ENCODE measurements at places on chromosomes 6 and 20.

DNA sequence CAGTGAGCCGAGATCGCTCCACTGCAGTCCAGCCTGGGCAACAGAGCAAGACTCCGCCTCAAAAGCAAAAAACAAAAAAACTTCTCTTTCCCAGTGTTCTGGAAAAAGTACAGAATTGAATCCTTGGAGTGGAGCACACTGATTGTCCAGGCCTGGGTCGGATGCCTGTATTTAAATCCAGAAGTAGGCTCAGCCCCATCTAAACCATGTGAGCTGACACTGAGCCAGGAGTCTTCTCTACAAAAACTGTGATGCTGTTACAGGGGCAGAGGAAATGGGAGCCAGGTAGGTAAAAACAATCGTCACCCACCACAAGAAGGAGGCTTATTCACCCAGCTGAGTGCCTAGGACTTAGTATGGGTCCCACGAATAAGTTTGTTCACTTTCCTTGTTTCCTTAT is 43.0 kb upstream of the PTPN1 start:
- DNase-seq: no peak

GRCh38 chr6:106253731-106254130 is 71.8 kb downstream of the ATG5 start:
- DNase-seq: no peak

GRCh38 chr6:12001706-12002435 is 10.2 kb upstream of the HIVEP1 start:
- DNase-seq: no peak

DNA sequence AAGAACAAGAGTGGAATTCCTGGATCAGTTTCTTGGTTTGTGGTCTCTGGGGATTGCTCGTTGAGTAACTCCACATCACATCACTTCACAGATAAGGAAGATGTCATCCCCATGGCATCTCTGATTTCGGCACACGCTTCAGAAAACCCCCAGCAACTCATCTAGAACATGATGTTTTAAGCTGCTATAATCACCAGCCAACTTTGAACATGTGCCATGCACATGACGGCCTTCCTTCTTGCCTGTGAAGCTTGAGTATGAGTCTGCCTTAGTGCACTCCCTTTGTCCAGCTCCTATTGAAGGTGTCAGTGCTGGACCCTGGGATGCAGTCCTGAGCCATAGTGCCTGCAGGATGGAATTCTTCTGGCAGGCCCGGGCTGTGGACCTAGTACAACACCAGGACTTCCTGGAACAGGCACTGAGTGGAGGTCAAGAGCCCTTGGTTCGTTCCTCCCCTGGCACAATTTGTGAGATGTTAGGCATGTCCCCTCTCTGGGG is 231.5 kb upstream of the SUPT3H start:
- DNase-seq: no peak

GRCh38 chr6:13848522-13849150 is 34.3 kb upstream of the MCUR1 start:
- DNase-seq: no peak

DNA sequence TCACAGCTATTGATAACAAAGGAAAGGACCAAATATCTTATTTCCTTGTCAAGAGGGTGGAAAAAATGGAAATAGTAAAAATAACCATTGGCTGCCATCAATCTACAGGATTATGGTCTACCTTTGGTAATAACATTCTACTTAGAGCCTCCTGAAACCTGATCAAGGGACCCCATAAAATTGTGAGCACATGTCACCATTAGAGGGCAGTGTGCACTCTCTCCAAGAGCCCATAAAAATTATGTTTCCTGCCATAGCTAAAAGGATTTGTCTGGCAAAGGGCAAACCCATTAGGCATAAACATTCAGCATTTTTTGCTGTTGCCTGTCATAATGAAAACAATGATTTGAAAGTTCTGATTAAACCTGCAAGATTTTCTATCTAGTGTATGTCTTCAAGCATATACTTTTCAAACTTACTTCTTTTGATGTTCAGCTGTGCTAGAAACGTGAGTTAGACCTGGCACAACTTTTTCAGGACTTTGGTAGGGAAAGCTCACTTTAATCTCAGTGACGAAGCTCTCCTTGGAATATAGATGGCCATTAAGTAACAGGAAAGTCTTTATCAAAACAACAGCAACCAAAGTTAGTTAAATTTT is 120.7 kb upstream of the ZFP64 start:
- peak; percentile 42 for DNase-seq

- DNase-seq: no peak
These were observed 92.5 kb downstream of the SESN1 start for GRCh38 chr6:109002051-109002697.

DNA sequence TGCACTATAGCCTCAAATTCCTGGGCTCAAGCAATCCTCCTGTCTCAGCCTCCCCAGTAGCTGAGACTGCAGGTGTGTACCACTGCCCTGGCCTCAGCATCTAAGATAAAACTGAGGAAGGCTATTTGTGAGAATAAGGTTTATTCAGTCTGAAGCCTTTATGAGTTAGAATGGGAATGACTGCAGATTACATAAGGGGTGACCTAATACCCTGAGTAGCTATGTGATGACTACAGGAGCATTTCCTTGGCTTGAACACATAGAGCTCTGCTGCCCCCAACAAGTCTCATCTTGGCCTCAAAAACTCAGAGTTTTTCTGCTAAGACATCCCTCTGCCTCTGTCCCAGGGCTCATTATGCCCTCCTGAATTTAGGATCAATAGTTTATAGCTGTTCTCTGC is 7.6 kb downstream of the GSS start:
- DNase-seq: no peak

- DNase-seq: peak; percentile 52
These were observed 74.1 kb downstream of the LAMA4 start for GRCh38 chr6:112180095-112180820.

DNA sequence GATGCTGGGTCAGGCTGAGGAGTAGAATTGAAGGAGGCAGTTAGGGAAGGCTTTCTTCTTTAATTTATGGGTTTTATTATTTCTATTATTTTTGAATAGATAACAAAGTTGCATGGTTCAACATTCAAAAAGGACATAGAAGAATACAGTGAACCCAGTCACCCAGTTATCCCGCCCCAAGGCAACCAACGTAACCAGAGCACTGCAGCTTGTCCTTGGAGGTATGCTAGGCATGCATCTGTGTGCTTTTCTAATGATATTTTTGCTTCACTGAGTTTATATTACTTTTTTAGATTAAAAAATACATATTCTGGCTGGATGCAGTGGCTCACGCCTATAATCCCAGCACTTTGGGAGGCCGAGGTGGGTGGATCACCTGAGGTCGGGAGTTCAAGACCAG is 47.4 kb upstream of the DSN1 start:
- DNase-seq: no peak

GRCh38 chr20:36102809-36103596 is 51.5 kb upstream of the EPB41L1 start:
- DNase-seq: no peak

DNA sequence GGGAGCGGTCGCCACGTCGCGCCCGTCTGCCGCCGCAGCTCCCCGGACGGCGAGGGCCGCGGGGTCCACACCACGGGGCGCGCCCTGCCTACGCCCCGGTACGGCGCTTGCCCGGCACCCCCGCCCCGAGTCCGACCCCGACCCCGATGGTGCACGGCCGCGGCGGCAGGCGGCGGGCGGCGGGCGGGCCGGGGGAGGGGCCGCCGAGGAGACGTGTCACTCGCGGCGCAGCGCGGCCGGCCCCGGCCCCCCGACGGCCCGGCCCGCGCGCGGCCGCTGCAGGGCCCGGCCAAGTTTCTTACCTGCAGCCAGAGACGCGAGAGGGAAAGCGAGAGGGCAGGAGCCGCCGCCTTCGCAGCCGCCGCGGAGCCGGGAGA is 328 bp downstream of the RRBP1 start:
- no peak for DNase-seq

- DNase-seq: no peak
These were observed 87.5 kb downstream of the PREX1 start for GRCh38 chr20:48740292-48740649.

DNA sequence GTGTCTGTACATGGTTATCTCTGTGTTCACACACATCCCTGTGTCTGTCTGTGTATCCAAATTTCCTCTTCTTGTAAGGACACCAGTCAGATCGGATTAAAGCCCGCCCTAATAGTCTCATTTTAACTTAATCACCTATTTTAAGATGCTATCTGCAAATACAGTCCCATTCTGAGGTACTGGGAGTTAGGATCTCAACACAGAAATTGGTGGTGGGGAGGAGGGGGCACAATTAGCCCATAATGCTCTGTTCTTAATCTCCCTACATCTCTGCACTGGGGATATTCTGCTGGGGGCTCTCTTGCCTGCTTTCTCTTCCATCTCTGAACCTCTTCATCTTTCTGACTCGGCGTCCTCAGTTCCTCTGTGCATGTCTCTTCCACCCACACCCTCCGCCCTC is 320.7 kb downstream of the CDC5L start:
- no peak for DNase-seq

- no peak for DNase-seq
These were observed 40.5 kb downstream of the SNAI1 start for GRCh38 chr20:50023116-50023805.

- DNase-seq: no peak
These were observed 79.8 kb downstream of the KIF13A start for GRCh38 chr6:17907406-17908229.

DNA sequence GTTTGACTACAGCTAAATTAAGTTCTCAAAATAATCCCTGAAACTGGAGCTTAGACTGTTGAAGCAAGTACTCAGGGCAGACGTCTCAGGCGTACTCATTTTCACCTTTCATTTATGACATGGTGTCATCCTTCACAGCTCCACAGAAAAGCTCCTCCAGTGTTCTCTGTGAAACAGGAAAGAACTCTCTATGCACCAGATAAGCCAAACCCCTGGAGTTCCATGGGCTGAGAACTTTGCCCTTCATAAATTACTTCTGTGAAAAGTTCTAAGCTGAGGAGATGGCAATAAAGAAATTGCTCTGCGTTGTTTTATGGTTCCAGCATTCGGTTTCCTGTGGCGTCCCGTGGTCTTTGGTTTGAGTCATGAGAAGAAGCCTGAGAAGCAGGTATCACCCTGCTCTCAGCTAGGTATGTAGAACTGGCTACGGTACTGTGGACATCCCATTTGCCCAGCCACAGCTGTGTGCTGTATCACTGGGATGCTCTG is 20.2 kb upstream of the RREB1 start:
- DNase-seq: no peak

DNA sequence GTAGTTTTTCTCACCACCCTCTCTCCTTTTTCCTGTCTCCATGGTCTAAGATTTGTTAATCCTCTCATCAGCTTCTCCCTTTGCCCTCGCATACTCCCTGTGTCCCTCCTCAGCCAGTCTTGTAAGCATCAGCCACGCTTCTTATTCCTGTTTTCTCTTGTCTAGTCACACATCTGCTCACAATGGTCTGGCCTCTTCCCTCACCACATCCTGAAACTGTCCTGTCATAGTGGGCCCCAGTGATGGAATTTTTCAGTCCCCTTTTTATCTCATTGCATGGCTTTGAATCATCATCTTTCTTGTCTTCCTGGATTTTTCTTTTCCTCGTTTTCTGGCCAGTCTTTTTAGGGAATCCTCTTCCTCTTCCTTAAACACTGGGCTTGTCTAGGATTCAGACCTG is 57.2 kb downstream of the GFRA4 start:
- DNase-seq: no peak

GRCh38 chr6:142235272-142235671 is 66.5 kb upstream of the ADGRG6 start:
- DNase-seq: no peak

DNA sequence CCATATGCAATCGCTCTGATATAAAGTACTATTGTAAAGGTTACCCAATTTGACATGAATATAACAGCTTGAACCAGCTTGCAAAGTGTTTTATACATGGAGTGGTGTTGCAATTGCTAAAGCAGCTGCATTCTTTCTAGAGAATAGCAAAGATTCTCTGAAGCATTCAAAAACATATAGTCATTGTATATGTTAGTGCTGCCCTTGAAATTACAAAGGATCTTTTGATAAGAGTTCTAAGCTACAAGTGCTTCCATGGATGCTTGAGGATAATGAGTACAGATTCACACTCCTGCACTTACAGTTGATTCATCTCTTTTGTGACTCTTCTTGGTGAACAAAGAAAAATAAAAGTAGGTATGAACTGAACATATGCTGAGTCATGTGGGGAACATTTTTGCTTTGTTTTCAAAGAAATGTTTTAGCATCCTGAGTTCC is 175.7 kb downstream of the ALDH8A1 start:
- DNase-seq: no peak

DNA sequence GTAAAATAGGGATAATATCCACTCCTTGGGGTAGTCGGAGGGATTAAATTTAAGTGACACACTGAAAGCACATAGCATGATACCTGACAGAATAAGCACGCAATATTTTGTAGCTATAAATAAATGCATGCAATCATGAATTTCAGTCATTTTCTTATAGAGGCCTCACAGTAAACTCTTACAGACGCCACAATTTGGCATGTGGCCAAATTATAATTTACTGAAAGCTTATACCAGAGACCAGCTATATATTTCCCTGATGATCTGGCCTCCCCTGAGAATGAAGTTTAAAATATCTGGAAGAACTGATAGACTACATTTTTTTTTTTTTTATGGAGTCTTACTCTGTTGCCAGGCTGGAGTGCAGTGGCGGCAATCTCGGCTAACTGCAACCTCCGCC is 40.9 kb downstream of the QRSL1 start:
- DNase-seq: no peak

DNA sequence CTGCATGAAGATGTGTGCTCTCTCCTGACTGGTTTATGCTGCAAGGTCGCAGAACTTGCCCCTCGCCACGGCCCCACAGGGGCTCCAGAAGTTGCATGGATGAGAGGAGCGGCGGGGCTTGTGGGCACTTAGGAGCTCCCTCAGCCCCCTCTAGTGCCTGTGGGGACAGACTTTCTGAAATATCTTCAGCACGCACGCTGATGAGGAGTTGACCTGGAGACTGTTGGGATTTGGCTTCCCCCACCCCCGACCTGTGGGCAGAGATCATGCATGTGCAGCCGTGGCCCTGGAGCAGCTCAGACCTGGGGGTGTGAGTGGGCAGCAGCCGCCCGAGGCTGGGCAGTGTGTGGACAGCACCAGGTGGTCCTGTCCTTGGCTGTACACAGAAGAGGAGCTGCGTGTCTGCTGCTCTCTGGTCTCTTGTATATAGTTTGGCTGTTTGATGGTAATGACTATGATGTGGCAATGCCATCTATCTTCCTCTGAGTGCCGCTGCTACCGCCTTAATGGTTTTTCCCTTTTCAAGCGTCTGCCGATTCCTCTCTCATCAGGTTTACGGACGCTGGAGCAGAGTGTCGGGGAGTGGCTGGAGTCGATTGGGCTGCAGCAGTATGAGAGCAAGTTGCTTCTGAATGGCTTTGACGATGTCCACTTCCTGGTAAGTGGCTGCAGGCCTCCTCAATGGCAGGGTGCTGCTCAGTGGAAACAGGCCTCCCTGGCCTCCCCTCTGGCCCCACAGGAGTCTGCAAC is 81.4 kb downstream of the TCP11 start:
- DNase-seq: no peak

DNA sequence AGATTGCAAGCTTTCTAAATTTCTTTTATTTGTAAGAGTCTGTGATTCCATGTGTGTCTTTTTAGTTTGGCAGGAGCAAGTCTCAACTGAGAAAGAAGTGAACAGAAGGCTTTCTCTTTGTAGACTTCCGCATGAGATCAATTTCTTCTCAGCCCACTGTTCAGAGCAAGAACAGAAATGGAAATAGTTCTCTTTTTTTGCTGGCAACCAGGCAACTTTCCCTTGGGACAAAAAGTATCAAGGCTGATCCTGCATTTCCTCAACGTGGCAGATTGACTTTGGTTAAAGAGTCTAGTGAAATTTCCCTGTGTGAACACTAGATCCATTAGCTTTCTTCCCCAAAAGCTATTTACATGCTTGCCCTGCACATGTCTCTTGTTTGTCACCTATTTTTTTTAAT is 46.8 kb upstream of the JAG1 start:
- DNase-seq: no peak

GRCh38 chr20:25223179-25223661 is 24.7 kb upstream of the PYGB start:
- DNase-seq: peak; percentile 42

All from stimulated activated CD4-positive, alpha-beta T cell treated with anti-CD3 and anti-CD28 coated beads, Interleukin-2, amount 100 ng/mL, for 48 hours (primary cell).